ENCODE measurements at places on chromosomes 1 and 21.

GRCh38 chr1:230284891-230285290 lies 141.2 kb downstream of the PGBD5 start:
- DNase-seq = no peak

DNA sequence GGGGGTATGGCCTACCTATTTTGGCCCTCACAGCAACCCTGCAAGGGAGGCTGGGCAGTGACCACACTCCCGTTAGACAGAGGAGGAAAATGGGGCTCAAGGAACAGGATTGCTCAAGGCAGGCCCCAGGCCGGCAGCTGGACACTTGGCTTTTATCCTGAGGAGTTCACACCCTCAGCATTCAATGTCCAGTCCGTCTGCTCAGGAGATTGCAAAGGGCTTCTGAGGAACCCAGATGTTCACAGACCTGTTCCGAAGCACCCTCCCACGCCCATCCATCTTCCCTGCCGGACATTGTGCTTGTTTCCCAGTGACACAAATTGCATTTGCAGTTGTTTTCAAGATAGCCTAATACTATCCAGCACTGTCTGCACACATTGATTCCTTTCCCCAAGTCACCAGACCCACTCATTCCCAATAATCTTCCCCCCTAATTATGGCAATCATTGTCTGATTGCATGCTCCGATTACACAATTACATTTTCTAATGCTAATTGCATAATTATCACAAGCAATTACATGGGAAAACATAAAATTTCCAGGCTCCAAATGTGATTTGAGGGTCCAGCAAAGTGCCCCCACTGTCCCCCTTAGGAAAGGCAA lies 4.3 kb upstream of the UBL4B start:
- DNase-seq = no peak

- no peak for DNase-seq
These were observed 135.9 kb downstream of the FGGY start for GRCh38 chr1:59432531-59433439.

DNA sequence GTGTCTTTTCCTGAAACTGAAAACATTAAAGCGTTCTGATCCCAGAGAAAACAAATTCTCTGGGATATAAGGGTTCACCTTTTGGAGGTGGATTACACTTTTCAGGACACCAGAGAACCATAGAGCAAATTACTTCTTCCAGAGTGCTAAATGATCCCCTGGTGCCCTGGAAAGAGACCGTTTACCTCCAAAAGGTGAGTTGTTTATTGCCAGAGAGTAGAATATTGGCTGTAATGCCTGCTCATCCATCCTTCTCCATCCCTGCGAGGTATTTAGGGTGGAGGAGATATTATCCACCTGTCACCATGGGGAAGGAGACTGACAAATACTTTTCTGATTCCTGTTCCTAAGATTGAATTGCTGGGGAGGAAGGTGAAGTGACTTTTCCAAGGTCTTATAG lies 30.4 kb downstream of the PBX1 start:
- no peak for DNase-seq

DNA sequence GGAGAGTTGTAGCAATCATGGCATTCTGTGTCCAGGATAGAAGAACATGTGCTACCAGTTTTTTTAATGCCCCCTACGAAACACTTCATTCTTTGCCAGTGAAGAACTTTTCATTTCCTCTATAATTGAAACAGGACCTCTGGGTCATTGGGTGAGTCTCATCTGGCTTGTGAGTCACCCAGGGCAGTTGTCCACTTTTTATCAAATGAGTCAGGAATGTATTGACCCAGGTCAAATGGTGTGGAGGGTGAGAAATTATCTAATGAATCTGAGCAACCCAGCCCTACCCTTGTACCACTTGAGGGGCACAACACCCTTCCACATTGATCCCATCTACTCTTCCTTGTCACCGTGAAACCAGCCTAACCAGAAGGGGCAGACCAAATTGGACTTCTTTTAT lies 417.3 kb upstream of the PROX1 start:
- no peak for DNase-seq

DNA sequence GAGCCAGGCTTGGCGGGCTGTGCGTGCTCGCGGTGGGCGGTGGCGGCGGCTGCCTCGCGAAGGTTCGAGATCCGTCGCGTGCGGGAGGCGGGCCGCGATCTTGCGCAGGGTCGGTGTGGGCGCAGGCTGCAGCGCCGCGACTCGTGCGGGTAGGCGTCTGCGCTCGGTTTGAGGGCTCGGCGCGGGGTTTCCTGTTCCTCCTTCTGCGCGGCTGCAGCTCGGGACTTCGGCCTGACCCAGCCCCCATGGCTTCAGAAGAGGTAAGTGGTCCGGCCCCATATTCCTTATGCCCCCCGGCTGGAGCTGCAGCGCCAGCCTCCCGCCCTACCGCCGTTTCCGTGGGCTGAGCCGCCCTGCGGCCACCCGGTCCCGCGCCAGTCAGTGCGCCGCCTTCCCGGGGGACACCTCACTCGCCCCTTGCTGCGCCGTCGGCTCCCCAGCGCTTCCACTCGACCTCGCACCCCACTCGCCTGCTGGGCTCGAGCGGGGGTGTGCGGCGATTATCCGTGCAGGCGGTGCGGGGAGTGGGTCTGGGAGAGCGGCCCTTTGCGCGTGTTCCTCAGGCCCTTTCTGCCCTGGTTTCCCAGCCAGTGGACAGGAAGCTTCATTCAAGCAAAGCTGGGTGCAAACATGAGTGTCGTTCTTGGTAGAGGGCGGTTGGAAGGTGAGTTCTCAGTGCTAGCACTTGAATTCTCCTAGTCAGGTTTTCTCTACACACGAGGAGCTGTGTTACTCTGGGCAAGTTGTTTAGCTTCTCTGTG lies at the start of gene CACYBP:
Gene CACYBP (plus strand): TSS at position 12 of the 761 bp plus-strand sequence. CDS start 234 bp downstream, at position 246.
- peak; percentile 34 for DNase-seq

- DNase-seq = no peak
These were observed 135.0 kb upstream of the COL6A1 start for GRCh38 chr21:45846373-45847160.

GRCh38 chr1:94986783-94987182 lies 59.9 kb upstream of the CNN3 start:
- no peak for DNase-seq

DNA sequence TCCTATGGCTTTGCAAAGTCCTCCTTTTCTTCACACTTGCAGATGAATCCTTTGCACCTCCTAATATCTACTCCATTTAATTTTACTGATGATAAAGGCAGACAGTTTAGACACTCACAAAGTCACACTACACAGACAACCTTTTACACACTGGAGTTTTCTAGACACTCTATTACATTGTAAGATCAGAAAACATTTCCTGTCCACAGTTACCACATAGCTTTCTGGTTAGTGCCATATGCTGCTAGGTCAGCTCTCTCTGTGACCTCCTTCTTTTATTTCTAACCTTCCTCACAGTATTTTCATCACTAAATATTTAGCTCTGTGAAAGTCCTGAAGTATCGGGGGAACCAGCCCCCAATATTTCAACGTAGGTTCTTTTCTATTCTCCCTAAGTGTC lies 5.1 kb downstream of the SH2D1B start:
- no peak for DNase-seq

DNA sequence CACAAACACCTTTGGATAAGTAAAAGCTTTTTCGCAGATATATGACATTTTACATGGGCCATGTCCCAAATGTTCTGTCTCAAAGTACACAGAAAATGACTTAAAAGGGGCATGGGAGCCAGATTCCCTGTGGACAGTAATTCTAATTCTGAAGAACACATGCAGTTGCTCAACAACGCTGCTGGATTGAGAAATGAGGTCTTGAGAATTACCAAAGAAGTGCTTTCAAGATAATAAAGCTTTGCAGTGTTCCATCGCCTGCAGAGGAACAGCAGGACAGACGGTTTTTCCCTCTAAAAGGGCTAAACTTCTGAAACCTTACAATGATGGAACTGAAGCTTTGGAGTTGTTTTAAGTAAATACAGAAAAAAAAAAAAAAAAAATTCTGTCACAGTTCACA lies 55.3 kb upstream of the HSPA13 start:
- DNase-seq = no peak

Measured in hematopoietic multipotent progenitor cell treated with erythropoietin and hydrocortisone succinate and interleukin-3 and kit ligand, for 8 days (in vitro differentiated cells).